ENCODE measurements at places on chromosomes 4 and X.
A peak's percentile ranks its signal among the peaks of the same experiment; 100 is the strongest.

- DNase-seq: no peak
These were observed 61.3 kb upstream of the NFKB1 start for GRCh38 chr4:102439812-102440211.

DNA sequence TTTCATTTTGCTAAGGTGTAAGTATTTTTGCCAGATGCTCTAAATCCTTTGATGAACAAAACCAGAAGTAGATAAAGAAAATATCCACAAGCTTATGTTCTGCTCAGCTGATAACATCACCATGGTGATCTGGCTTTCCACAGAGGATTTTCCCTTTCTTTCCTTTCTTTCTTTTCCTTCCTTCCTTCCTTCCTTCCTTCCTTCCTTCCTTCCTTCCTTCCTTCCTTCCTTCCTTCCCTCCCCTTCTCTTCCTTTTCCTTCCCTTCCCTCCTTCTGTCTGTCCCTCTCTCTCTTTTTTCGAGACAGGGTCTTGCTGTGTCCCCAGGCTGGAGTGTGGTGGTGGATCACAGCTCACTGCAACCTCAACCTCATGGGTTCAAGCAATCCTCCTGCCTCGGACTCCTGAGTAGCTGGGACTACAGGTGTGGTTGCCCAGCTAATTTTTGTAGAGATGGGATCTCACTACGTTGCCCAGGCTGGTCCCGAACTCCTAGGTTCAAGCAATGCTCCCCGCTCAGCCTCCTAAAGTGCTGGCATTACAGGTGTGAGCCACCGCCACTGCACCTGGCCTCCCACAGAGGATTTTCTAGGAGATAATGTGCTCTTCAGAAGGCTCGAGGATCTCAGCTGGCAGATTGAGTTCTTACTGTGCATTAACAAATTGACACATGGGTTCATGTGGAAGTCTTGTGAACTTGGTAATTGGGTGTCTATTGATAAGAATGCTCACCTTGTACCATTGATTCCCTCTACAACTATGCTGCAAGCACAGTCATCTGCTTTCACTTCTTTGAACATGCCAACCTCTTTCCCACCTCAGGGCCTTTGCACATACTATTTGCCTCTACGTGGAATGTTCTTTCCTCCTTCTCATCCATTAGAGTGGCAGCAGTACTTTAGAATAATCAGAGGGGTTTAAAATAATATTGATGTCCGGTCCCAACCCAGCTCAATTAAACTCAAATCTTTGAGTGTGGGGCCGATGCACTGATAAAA, 1.4 kb upstream of the RHOH start:
- peak; percentile 29 for DNase-seq

DNA sequence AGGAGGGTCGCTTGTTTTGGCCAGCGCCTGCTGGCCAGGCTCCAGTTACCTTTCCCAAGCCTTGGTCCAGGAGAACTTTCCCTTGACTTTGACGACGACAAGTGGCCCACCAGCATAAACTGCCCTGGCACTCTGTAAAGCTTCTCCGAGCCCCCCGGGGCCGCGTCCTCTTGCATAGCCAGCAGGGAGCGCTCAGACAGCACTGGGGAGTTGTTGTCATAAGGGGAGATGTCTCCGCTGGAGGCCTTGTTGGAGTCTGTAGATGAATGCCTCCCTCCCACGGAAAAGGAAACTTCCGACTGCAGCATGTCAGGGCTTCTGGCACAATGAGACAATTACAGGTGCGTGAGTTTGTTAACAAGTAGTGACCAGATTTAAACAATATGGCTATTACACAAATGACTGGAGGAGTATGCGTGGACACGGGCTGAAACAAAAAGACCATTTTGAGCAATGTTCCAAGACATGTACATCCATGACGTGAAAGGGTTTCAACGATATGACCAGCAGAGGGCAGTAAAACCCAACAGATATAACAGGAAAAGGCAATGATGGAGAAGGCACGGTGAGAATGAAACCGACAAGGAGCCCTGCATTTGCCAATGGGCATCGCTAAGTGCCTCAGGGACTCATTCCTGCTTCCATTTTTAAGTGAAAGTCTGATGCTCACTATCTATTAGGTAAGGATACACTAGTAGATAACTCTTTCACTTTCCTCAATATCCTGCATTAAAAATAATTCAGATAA, 33.0 kb downstream of the HCCS start:
- DNase-seq: peak; percentile 57

DNA sequence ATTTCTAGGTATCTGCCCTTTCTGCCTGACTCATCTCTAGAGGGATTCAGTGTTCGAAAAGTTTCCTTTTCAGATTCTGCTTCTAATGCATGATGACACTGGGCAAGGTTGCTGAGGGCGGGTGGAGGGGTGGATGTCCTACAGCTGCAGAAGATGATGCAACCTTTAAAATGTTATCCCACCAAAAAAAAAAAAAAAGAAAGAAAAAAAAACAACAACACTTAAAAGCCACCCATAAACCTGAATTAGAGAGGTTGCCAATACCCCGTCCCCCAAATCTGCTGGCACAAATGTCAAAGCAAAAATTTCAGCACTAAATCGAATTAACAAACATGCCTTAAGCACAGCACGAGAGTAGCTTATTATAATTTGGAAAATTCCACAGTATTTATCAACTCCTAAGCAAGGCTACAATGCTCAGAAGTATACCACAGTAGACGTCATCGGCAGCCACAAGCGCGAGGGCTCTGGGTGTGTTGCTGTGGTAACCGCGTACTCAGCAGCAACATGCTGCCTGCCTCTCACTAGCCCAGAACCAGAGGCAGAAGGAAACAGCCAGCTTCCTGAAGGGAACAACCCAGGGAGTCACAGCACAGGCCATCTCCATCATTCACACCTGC, 167.5 kb upstream of the MAP3K15 start:
- DNase-seq: peak; percentile 87

- no peak for DNase-seq
These were observed 142.9 kb downstream of the ANAPC10 start for GRCh38 chr4:144955104-144955503.

GRCh38 chr4:1703867-1704266, 8.3 kb downstream of the SLBP start:
- no peak for DNase-seq

DNA sequence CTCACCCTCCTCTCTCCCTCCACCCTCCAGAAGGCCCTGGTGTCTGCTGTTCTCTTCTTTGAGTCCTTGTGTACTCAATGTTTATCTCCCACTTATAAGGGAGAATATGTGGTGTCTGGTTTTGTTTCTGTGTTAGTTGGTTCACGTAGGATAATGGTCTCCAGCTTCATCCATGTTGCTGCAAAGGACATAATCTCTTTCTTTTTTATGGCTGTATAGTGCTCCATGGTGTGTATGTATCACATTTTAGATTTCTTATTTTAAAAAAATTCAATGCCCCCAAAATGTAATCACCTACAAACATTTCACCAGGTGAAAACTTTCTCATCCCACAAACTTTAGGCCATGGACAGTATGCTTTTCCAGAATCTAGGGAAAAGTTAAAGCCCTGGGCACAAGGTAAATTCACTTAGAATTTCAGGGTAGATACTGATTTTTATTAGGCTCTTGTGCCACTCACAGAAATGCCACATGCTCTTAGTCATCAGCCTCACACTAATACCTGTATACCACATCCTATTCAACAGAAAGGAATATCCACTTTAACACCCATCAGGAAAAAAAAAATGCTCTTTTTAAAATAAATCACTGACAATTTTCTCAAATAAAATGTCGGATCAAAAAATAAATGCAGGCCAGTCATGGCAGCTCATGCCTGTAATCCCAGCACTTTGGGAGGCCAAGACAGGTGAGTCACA, 104.8 kb upstream of the ENPP6 start:
- DNase-seq: no peak

DNA sequence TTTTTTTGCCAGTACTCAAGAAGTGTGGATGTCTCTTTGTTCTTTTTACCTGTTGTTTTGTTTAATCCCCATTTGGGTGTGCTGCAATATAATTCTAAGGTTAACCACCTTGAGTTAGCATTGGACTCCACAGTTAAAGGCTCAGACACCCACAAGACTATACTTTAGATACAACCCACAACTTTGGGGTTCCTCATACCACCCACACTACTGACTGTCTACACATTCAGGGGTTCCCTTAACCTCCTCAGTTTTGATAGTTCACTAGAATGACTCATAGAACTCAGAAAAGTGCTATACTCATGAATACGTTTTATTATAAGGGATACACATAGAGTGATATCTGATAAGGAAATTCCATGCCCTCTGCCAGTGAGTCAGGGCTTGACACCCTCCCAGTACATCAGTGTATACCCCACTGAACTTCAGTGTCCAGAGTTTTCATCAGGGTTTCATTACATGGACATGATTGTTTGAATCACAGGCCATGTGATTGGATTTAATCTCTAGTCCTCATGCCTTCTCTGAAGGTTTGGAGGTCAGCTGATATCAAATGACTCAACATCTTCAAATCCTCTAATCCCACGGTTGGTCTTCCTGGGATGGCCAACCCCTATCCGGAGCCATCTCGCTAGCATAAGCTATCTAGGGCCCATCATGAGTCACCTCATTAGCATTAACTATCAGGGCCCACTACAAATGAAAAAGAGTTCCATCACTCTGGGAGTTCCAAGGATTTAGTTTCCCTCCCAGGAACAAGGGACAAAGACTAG, 357.7 kb upstream of the EMCN start:
- no peak for DNase-seq

GRCh38 chr4:155543126-155543765, 123.4 kb upstream of the GUCY1A1 start:
- DNase-seq: no peak

DNA sequence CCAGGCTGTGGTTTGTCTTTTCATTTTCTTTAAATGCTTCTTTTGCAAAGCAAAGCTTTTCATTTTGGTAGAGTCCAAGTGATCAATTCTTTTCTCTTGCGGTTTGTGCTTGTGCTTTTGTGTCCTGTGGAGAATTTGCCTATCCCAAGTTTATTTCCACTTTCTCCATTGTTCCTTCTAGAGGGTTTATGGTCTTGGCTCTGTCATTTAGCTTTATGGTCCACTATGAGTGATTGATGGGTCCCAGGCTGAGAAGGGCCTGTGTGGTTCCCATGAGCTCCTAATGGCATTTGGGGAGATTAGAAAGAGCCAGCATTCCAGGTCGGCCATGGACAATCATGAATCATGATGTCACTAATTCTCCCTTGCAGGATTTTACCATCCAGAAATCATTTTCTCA, 86.5 kb downstream of the CPZ start:
- DNase-seq: no peak

DNA sequence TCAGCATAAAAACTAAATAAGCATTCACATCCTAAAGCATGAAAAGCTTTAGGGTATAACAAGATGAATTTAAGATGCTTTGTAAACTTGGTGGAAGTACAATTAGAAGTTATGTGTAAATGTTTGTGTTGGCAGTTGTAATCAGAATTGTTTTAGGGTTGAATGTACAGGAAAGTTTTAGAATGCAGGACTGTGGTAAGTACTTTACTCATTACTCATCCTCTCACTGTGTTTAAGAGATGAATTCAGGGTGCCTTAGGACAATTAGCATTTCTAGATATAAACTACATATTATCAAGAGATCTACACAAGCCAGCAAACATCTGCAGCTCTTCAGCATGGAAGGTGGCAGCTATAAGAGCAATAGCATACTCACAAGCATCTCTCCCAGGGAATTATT, 77.5 kb upstream of the ELOVL6 start:
- DNase-seq: no peak

DNA sequence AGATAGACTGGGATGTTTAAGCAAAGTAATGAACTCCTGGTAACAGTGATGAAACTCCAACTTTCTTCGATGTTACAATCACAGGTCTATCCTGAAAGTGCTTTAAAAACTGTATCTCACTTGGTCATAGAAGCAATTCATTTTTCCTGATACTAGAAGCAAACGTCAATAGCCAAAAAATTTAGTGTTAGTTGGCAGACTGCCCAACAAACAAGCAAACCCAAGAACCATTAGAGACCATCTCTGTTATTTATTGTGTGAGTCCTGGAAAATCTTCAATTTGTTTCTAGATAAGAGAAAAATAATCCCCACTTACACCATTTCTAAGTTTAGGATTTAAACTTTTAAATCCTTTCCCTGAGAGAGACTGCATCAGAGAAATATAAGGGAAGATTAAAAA, 553.9 kb downstream of the INPP4B start:
- no peak for DNase-seq

DNA sequence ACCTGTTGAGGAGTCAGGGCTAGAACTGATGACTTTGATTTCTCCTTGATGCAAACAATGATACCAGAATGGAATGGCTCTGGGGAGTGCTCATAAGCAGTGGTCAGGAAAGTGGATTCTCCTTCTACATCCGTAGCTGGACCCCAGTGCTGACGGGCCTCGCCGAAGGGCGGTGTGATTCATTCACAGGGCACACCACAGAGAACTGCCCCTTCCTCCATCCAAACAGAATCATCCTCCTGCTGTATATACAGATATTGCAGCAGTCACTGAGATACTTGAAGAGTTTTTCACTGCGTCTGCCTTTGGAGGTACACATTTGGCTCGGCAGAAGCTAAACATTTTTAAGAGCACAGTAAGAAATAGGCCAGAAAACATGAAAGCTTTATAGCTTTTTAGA, 7.3 kb upstream of the DCTD start:
- no peak for DNase-seq

- DNase-seq: no peak
These were observed 116.7 kb downstream of the SPCS3 start for GRCh38 chr4:176436293-176436973.
